ENCODE measurements at places on chromosomes 5 and 9.

GRCh38 chr9:9016597-9016996, 1217.0 kb upstream of the DMAC1 start:
- DNase-seq = no peak

GRCh38 chr9:35071814-35072460, 488 bp downstream of the VCP start:
- peak; percentile 87 for DNase-seq

- no peak for DNase-seq
These were observed 41.1 kb upstream of the ALDOB start for GRCh38 chr9:101476576-101477208.

DNA sequence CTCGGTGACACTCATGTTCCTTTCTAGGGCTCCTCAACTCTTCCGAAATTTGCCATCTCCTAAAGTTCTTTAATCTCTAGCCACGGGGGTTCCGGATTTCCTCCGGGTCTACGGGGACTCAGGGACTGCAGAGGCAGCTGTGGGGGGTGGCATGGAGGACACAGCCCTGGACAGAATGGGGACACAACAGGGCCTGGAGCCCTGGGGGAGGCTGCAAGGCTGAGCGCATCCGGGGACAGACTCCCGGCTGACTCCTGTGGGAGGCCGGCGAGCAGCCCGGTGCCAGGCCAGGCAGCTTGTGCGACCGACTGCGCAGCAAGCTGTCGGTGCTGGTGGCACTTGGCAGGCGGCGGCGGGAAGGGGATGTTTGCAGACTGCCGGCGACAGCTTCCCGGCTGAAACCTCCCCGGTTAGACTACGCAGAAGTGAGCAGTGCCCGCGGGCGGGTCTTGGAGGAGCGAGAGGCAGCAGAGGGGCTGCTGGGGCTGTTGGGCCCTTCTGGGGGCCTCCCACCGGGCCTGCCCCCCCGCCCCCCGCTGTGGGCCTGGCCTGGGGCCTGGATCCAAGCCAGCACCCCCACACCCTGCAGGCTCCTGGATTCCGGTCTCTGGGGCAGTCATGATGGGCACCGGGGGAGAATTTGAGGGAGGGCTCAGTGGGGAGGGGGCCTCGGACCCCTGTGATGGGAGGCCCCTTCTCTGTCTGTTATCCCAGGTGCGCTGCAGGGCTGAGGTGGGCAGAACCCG, 28.7 kb upstream of the UBAC1 start:
- no peak for DNase-seq

GRCh38 chr5:143016777-143017516, 246.8 kb downstream of the ARHGAP26 start:
- DNase-seq = peak; percentile 38

DNA sequence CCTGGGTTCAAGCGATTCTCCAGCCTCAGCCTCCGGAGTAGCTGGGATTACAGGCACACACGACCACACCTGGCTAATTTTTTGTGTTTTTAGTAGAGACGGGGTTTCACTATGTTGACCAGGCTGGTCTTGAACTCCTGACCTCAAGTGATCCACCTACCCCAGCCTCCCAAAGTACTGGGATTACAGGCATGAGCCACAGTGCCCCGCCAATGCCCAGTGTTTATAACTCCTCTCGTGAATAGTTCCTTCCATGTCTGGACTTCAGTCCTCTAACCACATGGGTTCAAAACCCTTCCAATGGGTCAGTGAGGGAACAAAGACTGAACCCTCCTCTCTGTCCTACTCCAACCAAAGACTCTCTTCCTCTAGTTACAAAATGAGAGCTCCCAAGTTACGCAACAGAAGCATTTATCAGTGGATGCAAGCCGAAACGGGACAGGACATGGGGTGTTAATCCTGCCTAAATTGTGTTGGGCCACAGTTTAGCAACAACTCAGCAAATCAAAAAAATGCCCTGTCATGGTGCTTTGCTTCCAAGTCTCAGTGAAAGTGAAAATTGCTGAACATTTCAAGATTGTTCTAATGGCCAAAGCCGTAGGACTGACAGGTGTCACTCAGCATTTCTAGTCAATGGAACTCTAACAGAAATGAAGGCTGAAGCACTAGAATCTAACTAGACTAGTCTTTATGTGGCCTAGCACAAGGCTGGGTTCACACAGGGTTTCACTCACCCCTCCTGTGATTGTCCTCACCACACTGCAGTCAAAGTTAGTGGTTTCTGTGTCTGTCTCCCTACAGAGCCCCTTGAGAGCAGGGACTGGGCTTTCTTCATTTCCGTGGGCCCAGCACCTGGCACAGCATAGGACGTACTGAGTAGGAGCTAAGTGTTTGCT, 3.2 kb upstream of the TMEM245 start:
- no peak for DNase-seq

DNA sequence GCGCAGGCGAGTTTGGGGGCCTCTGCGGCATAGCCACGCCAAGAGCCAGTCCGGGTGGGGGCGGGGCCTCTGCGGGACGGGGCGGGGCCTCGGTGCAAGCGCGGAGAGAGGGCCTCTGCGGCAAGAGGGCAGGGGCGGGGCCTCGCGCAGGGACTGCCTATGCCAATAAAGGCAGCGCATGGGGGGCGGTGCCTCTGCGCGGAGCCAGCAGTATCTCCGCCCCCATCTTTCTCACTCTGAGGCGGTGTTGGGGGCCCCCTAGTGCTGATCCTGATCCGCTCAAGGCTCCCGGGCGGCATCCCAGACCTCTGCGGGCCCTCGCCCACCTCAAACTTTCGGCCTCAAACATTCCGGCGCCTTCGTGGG, 9.2 kb upstream of the GPRIN1 start:
- DNase-seq = peak; percentile 89

DNA sequence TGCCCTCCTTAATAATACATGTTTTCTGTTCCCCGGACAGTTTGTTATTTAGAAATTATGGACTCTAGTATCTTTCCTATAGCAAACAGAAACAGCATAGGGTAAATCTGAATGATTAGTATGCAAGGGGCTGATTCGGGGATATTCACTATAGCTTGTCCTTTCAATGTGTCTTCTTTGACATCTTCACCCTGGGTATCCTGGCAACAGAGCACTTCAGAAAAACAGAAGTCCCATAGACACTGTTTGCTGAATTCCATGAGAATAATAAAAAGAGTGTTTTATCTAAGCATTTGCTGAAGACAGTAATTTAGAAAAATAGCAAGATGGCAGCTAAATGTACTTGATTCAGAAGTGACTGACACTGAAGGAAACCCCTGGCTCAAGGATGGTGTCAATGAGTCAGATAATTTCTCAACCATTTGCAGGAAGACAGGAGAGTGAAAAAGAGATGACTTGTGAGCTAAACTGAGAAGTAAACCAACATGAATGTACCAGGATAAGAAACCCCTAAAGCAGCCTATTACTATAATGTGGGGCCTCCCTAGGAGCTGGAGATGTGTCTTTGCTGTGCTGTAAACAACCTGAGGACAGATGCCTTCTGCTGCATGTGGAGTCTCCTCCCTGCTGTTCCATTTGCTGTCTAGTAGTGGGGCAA, 246.2 kb downstream of the MAN2A1 start:
- no peak for DNase-seq

DNA sequence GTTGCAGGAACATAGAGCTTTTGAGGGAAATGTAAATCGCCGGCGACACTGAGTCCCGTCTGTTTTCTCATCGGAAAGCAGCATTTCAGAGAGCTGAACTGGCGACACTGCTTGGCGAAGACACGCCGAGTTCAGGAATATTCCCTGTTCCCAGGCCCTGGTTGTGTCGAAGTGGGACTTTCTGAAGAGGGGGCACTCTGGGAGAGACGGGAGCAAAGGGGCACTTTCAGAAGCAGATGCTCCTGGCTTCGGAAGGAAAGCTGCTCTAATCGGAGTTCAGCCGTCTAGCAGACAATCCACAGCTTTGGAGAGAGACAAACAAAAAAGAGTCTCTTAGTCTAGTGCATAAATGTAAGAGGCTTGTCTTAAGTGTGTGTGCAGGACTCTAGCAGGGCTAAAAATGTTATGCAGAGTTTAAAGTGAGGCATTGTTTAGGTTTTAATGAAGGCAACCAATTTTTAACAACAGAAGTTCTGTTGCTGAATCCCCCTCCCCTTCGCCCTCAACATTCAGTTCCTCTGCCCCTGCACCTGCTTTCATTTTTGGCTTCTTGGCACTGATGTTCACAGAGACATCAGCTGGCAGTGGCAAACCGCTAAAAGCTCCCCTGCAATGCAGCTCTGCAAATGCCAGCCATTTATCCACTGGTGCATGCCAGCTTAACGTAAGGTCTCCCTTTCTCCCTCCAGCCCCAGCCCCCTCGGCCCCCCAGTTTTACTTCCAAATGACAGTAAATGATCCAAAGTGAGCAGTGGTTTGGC, 289.5 kb upstream of the MPDZ start:
- peak; percentile 30 for DNase-seq

DNA sequence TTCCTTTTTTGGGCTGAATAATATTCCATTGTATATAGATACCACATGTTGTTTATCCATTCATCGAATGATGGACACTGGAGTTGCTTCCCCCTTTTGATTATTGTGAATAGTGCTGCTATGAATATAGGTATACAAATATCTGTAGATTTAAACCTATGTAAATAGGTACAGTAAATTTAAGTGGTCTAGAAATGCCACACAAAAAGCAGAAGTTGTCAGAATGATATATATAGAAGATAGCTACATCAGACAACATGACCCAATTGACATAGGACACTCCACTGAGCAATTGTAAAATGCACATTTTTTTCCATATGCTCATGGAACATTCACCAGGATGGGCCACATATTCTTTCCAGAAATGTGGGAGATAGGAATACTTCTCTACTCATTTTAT, 77.6 kb downstream of the SMIM15 start:
- no peak for DNase-seq

GRCh38 chr5:52757527-52757926, 30.2 kb upstream of the ITGA1 start:
- no peak for DNase-seq

DNA sequence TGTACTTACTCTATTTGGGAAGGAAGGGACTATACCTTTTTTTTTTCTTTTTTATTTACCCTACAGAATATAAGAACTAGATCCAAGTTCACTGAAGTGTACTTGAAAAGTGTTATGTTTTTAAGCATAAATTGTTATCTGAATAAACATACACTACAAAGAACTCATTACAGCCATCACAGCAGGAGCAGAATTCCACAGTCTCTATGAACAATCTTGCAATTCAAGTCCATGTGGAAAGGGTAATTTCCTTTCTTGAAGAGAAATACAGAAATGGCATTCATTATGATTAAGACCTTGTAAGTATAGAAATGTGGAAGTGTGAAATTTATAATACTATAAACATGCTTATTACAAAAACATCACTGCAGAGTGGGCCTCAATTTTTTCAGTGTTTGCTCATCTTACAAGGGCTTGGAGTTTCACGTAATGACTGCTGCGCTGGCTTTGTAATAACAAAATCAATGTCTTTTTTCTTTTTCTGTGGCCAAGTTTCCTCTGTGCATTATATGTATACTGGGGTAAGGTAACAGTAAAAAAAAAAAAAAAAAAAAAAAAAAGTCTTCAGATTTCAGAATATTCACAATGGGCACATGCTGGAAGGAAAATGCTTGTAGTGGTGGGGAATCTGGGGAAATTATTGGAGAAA, 77.0 kb upstream of the GNA14 start:
- DNase-seq = no peak

DNA sequence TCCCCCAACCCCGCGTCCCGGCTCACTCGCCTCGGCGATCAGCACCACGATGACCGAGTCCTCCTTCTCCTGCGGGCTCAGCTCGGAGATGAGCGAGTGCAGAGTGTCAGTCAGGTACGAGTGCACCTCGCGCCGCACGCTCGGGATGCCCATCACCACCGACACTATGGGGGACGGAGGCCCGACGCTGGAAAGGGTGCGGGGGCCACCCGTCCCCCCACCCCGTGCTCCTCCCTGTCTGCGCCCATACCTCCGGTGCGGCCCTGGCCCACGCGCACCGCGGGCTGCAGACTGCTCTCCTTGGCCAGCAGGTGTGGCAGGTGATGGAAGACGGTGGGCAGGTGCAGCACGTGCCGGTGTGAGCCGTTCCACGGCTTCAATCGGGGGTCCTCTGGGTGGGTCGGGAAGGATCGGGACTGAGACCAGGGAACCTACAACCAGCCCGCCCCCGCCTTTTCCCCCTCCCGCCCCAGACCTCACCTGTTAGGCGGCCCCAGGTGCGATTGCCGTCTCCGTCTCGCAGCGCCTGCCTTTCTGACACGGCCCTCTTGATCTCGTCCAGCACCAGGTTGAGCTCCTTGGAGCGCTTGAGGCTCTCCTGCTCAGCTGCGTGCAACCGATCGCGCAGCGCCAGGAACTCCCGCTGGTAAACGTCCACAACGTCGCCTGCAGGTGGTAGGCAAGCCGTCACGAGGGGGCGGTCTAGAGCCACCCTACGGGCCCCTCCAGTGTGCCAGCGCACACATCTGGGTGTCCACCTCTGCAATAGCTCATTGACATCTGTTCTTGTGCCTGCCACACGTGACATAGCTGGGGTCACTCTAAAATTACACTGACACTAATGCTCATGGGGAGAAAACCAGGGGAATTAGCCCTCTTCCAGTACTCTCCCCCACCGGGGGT, 5.1 kb downstream of the MGAT4B start:
- peak; percentile 63 for DNase-seq

DNA sequence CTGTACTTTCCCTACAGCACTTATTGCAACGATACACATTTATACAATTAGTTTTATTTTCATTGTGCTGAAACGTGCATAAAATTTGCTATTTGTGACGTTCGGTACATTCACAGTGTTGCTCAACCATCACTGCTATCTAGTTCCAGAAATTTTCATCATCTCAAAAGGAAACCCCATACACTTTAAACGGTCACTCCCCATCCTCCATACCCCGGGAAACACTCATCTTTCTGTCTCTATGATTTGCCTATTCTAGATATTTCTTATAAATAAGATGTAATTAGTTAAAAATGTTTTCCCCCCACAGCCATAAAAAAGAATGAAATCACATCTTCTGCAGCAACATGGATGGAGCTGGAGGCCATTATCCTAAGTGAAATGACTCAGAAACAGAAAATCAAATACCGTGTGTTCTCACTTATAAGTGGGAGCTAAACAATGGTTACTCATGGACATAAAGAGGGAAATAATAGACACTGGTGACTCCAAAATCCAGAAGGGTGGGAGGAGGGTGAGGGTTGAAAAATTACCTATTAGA, 40.2 kb upstream of the TEX48 start:
- DNase-seq = no peak

DNA sequence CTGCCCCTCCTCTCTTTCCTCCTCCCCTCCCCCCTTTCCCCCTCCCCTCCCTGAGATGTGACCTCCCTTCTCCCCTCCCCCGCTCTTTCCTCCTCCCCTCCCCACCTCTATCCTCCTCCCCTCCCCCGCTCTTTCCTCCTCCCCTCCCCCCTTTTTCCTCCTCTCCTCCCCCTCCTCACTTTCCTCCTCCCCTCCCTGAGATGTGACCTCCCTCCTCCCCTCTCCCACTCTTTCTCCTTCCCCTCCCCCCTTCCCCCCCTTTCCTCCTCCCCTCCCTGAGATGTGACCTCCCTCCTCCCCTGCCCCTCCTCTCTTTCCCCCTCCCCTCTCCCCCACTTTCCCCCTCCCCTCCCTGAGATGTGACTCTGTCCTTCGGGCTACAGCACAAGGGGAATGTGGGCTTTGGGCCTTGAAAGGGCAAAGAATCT, 169.8 kb downstream of the COL23A1 start:
- DNase-seq = no peak

DNA sequence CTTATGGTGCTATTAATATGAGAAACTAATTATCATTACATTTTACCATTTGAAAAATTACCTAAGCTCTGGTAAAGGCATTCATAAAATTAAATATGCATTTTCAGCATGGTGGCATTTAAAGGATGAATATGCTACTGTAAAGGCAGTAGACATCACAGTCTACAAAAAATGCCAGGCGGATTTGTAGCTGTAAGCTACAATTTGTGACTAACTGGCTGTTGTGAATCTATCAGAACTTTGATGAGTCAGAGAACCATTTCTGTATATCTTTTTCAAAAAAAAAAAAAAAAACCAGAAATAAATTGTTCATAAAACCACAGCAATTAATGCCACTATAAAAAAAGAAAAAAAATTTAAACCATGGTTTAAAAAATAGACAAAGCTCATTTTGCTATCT, 186.3 kb downstream of the NFIB start:
- DNase-seq = no peak
